ENCODE measurements at places on chromosomes 2 and 18.

- no peak for DNase-seq
Observed at GRCh38 chr18:26424428-26425147, 123.8 kb downstream of the KCTD1 start.

DNA sequence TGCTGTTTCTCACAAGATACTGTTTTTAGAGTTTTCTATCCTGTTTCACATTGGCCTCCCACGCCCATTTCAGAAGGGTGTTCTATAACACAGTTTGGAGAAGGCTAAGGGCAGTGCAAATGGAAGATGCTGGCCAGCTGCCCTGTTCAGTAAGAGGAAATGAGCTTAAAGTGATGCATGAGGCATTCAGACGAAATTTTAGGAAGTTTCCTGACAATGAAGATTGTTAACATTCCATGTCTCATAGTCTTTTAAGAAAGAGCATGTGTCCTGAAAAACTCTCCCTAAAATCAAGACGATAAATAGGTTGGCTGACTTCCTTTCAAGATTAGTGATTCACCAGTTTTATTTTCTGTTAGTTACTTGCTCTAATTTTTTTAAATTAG lies 484.2 kb upstream of the NRP2 start:
- no peak for DNase-seq

DNA sequence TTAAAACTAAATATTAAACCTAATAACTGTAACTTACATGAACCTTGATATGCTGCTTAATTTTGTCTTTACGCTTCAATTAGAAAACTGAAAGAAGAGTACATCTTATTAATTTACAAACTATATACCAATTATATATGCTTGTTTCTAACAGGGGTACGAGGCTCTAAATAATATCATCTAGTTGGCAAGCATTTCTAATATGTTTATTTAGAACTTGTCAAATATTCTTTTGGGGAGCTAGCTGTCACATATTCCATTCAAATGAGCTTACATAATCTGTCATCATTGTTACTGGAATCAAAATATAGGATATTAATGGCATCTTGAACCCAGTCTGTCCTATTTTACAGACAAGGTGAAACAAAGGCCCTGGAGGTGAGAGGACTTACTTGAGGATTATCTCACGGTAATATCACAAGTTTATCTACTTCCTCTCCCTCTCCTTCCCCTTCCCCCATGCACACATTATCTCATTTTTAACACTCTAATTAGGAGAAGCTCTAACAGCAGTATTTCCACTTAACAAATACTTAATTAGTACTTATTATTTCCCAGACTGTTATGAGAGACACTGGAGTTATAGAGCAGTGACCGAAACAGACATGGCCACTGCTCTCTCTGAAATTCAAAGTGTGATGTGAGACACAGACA lies 3.5 kb downstream of the PRKD3 start:
- DNase-seq: no peak

DNA sequence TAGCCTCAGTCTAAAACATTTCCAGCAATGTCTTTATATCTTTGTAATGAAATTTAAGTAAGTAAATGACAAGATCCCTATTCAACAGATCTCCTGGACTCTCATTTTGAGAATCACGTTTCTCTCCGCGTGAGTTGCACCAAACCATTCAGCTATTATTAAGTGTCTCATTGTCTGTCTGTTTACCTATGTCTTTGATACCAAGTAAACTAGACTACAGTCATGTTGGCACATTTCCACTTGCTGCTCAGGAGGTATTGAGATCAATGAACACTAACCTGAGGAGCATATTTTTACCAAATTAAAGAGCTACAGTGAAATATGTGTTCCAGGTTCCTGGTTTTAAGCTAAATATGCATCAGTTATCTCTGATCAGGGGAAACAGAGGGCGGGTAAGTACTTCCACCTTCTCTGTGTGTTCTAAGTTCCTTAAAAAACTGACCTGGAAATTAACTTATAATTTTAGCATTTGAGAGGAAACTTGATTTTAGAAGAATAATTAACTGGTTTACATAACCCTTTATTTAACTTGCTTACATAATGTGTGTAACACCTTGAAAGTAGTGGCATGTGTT lies 125.8 kb downstream of the OSBPL6 start:
- DNase-seq: no peak

- no peak for DNase-seq
Observed at GRCh38 chr18:22456547-22456946, 38.8 kb upstream of the CTAGE1 start.

GRCh38 chr2:204986641-204987040 lies 441.4 kb downstream of the PARD3B start:
- no peak for DNase-seq
